DND-41 (cell line): ENCODE measurements at places on chromosomes 13 and 19.

DNA sequence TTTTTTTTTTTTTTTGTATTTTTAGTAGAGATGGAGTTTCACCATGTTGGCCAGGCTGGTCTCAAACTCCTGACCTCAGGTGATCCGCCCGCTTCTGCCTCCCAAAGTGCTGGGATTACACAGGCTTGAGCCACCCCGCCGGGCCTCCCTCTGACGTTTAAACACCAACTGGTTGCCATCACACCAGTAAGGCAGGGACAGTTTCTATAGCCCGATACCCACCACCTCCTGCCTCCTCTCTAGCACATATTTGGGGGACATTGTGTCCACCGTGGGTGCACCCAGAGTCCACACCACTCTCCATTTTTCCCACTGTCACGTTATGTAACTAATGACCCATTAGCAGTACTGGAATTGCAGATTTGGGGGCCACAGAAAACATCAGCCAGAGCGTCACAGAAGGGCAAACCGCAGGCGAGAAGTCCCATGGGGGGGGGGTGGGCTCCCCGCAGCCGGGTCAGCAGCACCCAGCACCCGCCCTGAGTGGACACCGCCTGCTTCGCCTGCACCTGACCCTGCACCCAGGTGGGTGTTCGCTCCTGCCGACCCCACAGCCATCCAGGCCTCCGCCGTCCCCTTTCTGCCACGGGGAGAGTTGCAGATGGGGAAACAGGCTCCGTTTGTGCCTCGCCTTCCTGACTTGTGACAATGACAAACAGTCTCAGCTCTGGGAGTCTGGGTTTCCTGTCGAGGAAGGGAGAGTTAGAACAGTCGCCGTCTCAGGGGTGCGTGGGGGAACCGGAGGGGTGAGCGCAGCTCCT lies 3.6 kb downstream of the ONECUT3 start:
- DNase-seq: no peak

DNA sequence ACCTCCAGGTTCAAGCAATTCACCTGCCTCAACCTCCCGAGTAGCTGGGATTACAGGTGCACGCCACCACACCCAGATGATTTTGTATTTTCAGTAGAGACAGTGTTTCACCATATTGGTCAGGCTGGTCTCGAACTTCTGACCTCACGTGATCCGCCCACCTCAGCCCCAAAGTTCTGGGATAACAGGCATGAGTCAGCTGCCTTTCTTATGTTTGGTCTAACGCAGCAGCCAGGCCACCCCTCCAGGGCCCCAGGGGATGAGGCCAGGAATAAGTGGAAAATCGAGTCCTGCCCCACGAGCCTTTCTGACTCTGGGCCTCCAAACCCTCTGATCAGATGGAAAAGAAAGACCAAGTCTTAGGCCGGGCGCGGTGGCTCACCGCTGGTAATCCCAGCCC lies 44.5 kb downstream of the CERS4 start:
- DNase-seq: no peak

- no peak for DNase-seq
Measured at GRCh38 chr13:90483906-90484305, 863.6 kb upstream of the MIR17HG start.

- DNase-seq: no peak
Measured at GRCh38 chr13:111472559-111473460, 152.4 kb downstream of the TEX29 start.

GRCh38 chr19:19642506-19643157 lies 825 bp downstream of the GMIP start:
- peak; percentile 48 for DNase-seq

GRCh38 chr13:59547950-59548349 lies 615.8 kb downstream of the DIAPH3 start:
- no peak for DNase-seq
